Lung (tissue), 17 donors: ENCODE measurements at places on chromosomes 2 and 18.
A peak's percentile ranks its signal among the peaks of the same experiment; 100 is the strongest.

DNA sequence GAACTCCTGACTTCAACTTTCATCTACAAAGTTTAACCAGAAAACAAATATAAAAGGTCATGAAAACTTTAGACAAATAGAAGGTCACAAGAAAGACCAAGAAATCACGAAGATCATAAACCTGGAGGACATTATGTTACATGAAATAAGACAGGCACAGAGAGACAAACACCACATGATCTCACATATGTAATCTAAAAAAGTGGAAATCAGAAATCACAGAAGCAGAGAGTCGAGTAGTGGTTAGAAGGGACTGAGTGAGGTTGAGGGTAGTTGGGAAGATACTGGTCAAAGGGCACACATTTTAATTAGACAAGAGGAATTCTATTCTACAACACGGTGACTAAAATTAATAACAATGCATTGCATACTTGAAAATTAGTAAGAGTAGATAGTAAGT lies 1.4 kb downstream of the GCFC2 start:
- peak; percentile 12 for DNase-seq

- DNase-seq, result no peak
Measured at GRCh38 chr18:7458884-7459283, 108.2 kb upstream of the PTPRM start.

DNA sequence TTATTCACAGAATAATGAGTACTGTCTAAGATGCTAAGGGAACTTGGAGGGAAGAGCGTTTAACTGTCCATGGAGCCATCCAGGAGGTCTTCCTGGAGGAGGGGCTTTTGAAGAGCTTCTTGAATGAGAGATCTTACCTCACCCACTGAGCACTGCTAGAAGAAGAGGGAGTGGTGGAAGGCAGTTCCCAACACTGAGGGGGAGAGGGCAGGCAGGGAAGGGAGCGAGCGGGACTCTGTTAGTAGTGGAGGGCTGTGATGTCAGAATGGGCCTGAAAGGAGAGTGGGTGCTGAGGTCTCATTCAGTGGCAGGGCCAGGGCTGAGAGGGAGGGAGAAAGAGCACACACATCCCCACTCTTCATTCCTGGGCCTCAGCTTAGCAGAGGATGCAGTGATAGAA lies 65.0 kb downstream of the NCK2 start:
- DNase-seq, result no peak

DNA sequence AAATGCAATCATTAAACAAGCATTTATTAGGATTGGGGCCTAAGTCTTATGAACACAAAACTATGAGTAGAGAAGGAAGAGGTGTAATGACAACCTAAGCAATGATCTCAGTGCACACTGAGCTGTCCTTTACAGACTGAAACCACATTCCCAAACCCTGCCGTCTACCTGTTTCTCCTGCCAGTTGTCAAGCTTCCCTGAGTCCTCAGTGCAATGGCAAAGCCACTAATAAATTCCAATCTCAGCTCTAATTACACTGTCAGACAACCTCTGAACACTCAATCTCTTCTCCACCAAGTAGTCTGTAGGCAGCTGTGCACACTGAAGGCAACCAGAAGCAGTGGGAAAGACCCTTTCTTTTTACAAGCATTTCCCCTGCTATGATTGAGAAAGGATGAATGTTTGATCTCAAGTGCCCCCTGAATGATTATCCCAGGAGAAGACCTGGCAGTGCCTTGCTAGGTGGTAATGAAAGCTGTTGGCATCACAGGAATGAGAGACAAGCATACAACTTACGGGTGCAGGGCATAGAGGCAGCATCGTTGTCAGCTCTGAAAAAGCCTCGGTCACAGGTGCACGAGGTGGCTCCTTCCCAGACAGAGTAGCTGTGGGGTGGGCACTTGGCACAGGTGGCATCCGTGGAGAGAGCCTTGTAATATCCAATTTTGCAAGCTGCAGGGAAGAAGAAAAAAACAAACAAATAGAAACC lies 71.4 kb downstream of the EPHA4 start:
- no peak for DNase-seq

- DNase-seq, result no peak
Measured at GRCh38 chr2:7683708-7684107, 766.5 kb downstream of the RNF144A start.

DNA sequence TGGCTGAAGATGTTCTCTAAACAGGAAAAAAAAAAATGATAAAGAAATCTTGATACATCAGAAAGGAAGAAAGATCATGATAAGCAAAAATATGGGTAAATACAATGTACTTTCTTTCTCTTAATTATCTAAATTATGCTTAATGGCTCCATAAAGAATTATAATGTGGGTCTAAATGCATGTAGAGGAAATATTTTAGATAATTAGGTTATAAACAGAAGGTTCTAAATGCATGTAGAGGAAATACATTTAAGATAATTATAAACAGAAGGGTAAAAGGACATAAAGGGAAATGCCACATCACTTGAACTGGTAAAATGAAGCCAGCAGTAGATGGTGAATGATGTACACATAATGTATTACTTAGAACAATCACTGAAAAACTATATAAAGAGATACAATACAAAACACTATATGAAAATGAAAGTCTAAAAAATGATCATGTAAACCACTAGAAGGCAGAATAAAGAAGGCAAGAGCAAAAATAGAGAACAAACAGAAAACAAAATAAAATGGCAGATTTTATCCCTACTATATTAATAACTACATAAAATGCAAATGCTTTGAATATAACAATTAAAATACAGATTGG lies 308.4 kb upstream of the CDH2 start:
- no peak for DNase-seq

DNA sequence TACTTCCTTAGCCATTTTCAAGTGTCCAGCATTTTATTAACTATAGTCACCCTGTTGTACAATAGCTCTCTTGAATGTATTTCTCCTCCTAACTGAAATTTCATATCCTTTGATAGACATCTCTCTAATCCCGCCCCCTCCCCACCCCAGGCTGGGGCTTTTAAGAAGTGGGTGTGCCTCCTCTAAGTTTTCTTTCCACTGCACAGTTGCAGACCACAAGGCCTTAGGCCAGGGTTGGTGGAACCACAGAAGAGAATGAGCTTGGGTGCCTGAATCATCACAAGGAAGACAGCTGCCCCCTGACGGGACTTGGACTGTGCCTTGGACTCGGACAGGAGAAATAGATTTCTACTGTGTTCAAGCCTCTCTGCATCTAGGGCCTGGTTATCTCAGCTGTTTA lies 193.4 kb downstream of the HAUS1 start:
- DNase-seq, result no peak

DNA sequence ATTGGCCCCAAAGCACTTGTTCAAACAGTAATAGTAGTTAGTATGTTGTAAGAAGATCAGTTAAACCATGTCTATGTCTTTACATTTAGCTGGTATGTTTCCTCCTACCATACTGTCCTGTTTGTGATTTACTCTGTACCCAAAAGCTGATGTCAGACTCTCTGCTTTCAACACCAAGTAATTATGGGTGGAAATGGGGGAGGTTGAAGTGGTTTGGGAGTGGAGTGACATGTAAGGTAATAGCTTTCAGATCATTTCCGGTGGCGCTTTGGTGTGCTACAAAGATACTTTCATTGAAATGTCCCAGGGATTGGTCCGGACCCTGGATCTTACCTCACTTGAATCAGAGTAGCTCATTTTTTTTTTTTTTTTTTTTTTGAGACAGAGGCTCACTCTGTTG lies 39.7 kb upstream of the TGIF1 start:
- no peak for DNase-seq

- peak; percentile 22 for DNase-seq
Measured at GRCh38 chr2:165897726-165898125, 55.9 kb downstream of the TTC21B start.

GRCh38 chr2:239190361-239190760 lies 210.5 kb downstream of the HDAC4 start:
- no peak for DNase-seq

GRCh38 chr2:85669549-85669948 lies 1.6 kb upstream of the SFTPB start:
- no peak for DNase-seq

- no peak for DNase-seq
Measured at GRCh38 chr2:188114014-188114413, 177.7 kb upstream of the GULP1 start.

DNA sequence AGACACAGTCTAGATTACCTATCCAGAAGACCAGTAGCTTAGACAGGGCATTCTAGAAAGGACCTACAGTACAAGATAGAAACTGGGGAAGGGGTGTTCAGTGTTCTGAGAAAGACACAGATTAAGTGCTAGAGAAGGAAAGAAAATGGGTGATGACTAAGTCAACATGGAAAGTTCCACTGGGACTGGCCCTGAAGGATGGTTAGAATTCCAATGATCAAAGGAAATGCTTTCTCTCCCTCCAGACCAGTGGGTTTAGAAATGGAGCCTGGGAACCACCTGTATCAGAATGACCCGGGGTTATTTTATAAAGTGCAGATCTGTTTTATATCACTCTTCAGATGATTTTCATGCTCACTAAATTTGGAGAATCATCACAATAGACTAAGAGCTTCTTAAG lies 5.8 kb upstream of the COLEC12 start:
- no peak for DNase-seq

DNA sequence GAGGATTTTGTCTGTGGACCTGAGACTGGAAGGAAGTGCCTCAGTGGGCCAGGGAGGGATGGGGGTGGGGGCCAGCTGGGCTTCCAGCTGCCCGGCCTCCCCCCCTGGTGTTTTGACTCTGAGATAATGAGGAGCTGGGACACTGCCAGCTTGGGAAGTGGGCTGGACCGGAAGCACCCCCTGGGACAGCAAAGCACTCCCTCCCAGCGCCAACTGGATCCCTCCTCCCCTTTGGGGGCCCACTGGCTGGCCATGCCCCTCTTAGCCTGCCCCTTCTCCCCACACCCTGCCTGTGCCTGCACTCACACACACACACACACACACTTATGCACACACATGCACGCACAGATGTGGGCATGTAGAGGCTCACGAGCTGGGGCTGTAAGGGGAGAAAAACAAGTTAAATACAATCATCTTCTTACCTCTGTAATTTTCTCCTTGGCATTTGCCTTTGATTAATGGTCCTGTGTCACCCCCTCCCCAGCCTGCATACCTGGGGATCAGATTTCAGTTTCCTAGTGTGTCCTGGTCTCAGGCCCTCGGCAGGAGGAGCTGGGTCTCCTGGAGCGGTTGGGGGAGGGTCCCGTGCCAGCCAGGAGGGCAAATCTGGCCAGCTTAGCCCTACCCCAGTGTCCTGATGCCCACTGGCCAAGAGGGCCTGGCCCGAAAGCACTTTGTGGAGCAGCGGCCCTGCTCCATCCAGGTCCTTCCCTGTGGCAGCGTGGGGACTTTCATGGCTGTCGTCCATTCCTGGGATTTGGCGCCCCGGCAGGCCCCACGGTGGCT lies 3.6 kb downstream of the ITM2C start:
- peak; percentile 87 for DNase-seq

DNA sequence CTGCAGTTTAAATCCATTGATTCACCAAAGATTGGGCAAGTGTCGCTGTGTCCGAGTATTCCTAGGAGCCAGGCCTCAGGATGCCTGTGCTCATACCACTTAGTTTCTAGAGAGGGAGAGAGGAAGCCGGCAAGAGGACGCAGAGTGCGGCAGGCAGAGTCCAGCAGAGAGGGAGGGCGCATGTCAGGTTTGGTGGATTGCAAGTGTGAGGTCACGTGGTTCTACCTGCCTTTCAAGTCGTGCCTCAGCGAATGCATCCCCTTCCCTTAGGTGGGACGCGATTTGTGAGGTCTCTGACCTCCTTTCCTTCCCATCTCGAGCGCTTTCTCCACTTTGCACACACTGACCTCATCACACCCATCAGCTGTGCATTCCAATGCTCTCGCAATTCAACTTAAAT lies 188.1 kb downstream of the TMEM18 start:
- DNase-seq, result no peak

GRCh38 chr2:128690869-128691268 lies 372.2 kb upstream of the HS6ST1 start:
- DNase-seq, result no peak

GRCh38 chr18:61731178-61731577 lies 161.6 kb downstream of the RNF152 start:
- DNase-seq, result peak; percentile 92

DNA sequence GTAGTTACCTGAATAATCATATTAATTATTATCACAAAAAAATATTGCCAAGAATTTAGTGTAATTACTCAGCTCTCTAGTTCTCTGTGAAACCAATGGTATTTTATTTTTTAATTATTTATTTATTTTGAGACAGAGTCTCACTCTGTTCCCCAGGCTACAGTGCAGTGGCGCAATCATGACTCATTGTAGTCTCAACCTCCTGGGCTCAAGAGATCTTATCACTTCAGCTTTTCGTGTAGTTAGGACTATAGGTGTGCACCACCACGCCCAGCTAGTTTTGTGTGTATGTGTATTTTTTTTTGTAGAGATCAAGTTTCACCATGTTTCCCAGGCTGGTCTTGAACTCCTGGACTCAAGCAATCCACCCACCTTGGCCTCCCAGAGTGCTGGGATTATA lies 440.4 kb upstream of the CDH20 start:
- no peak for DNase-seq

- DNase-seq, result no peak
Measured at GRCh38 chr2:162938387-162938786, 99.8 kb upstream of the KCNH7 start.

- no peak for DNase-seq
Measured at GRCh38 chr2:231552752-231553151, 22.5 kb upstream of the NMUR1 start.

- no peak for DNase-seq
Measured at GRCh38 chr2:151792589-151792988, 35.6 kb downstream of the ARL5A start.

DNA sequence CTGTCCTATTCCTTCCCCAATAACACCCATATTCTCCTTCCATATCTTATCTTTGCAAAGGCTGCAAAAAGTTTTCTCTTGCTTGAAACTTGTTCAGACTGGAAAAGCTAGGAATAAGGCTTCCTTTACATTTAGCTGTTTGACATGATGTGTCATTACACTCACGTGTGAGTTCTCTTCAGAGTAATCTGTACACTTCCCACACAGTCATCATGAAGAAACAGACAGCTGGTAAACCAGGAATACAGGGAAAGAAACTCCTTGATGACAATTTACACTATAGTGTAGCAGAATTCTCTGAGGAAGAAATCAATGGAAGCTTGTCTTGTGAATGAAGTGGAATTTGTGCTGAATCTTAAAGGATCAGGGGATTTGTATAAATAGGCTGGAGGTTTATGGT lies 628.6 kb upstream of the CDH2 start:
- DNase-seq, result no peak

DNA sequence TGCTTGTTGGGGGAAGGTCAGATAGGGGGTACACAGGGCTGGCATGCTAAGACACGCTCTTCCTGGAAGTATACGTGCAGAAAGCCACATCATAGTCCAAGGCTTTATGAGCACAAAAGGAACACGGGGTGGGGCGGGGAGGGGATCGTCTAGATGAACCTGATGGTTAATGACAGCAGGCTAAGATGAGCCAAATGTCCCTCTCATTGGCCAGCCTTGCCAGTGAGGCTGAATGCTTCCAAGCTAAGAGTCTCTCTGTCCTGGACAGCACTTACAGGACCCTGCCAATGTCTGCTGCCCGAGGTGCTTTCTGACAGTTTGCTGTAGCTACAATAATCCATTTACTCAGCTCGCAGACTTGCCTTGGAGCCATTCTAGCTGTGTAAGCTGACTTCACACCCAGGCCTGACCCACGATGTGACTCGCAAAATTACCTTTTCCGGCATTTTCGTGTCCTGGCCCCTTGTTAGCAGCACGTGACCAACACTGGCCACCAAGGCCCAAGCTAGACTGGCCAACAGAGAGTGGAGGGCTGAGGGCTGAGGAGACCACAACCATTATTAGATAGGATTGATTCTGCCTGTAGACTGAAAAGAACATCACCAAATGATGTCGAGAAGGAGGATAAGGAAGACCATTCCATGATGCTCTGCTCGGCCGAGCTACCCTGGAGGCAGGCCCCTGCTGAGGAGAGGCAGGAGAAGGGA lies 84.2 kb downstream of the MALT1 start:
- DNase-seq, result no peak

- DNase-seq, result no peak
Measured at GRCh38 chr2:167652401-167652800, 595.0 kb downstream of the STK39 start.
